Upper lobe of right lung (tissue), 1 donor: ENCODE measurements at places on chromosomes 12 and 14. TPM values are rescaled to one million over a fixed set of nuclear protein-coding genes. Genes with fewer than 3 reads are reported as not detected.

- DNase-seq = no peak
- H3K27me3 ChIP-seq = peaks cover 47% of the 10 kb centered on the region
- H3K36me3 ChIP-seq = no peaks in the 10 kb centered on the region
- no peak overlapping the region for H3K4me3 ChIP-seq
Measured at GRCh38 chr12:49534731-49535278, 4.0 kb upstream of the KCNH3 start.

Gene CISTR
- not detected for total RNA-seq

Gene PPP4R4
- 2.2 TPM for total RNA-seq

- no peaks in the 10 kb centered on the region for H3K27me3 ChIP-seq
- H3K36me3 ChIP-seq = peaks cover 6% of the 10 kb centered on the region
- peak overlapping the region; percentile 2 for H3K27ac ChIP-seq
- peaks cover 31% of the 10 kb centered on the region for H3K4me1 ChIP-seq
- DNase-seq = no peak
Measured at GRCh38 chr12:14418451-14418890, 53.0 kb downstream of the ATF7IP start.

DNA sequence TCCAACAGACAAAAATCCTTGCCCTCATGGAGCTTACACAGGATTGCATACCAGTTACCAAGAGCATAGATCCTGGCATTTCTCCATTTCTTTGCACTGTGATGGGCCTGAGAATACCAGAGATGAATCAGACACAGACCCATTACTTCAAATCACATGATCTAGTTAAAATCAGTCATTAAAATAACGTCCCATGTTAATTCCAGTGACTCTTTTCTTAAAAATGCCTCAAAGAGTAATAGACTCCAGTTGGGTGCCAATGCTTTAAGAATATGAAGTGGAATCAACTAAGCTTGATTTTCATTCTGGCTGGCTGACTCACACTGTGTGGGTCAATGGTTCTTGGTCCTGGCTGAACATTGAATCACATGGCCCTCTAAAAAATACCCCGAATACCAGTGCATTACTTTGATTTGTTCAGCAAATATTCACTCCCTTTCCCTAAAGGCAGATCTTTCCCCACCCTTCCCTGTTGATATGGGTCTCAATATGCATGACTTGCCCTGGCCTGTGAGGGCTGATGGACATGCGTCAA, 11.0 kb downstream of the ASB2 start:
- no peaks in the 10 kb centered on the region for H3K36me3 ChIP-seq
- peak overlapping the region; percentile 51 for H3K27ac ChIP-seq
- H3K27me3 ChIP-seq = no peaks in the 10 kb centered on the region

DNA sequence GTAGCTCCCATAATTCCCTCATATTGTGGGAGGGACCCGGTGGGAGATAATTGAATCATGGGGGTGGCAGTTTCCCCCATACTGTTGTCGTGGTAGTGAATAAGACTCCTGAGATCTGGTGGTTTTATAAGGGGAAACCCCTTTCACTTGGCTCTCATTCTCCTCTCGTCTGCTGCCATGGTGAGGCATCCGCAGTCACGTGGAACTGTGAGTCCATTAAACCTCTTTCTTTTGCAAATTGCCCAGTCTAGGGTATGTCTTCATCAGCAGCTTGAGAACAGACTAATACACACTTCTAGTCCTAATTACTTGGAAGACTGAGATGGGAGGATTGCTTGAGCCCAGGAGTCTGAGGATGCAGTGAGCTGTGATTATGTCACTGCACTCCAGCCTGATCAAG, 64.4 kb downstream of the TMX1 start:
- H3K27ac ChIP-seq = no peak overlapping the region
- H3K4me1 ChIP-seq = peaks cover 3% of the 10 kb centered on the region
- H3K4me3 ChIP-seq = no peak overlapping the region
- no peaks in the 10 kb centered on the region for H3K27me3 ChIP-seq
- no peaks in the 10 kb centered on the region for H3K36me3 ChIP-seq
- DNase-seq = no peak

Gene POTEG
- total RNA-seq = not detected

Gene AKAP6
- total RNA-seq = 7.7 TPM

Gene IPO8
- 48.3 TPM for total RNA-seq

Gene LRP1
- total RNA-seq = 261 TPM

DNA sequence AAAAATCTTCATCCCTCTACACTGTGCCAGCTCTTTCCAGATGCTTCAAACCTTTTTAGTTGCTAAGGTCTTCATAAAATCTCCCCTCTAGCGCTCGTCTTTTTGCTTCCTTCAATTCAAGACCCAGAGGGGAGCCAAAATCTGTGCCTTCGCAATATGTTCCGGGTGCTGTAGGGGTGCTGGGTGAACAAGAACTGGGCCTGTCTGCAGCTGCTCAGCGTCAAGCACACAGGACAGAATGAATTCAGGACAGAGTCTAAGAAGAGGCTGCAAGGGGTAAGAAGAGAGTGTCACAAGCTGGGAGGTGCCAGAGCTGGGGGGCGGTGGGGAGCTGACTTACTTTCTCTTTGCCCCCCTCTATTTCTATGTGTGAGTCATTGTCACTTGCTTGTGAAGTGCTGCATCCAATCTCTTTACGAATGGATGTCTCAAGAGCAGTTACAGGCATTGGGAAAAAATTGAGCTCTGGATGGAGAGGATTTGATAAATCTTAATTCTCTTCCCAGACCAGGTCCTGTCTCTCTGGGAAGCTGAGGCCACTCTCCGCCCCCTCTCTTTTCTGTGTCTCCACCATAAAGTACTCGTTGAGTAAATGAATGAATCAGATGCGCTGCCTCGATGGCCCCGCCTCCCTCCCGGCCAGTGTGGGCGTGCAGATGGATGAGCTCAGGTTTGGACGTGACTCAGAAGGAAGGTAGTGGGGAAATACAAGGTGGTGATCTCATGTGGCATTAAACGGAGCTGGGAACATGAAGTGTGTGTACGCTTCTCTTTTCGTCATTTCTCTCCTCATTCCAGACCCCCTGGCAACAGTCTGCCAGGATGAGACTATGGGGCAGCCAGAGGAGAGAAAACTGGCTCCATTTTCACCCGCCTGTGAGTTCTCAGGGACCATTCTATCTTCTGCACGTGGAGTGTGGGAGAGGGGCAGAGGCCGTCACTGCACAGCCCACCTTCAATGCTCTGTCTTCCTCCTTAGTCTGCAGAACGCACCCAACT, 91.3 kb downstream of the TSPAN9 start:
- no peak overlapping the region for H3K27ac ChIP-seq
- no peaks in the 10 kb centered on the region for H3K36me3 ChIP-seq
- peak; percentile 39 for DNase-seq
- no peaks in the 10 kb centered on the region for H3K27me3 ChIP-seq
- H3K4me1 ChIP-seq = peaks cover 3% of the 10 kb centered on the region

Gene RITA1
- total RNA-seq = 16.4 TPM

- H3K27ac ChIP-seq = no peak overlapping the region
- H3K27me3 ChIP-seq = no peaks in the 10 kb centered on the region
- H3K4me1 ChIP-seq = no peaks in the 10 kb centered on the region
Measured at GRCh38 chr14:99345472-99345871, 73.5 kb upstream of the BCL11B start.

DNA sequence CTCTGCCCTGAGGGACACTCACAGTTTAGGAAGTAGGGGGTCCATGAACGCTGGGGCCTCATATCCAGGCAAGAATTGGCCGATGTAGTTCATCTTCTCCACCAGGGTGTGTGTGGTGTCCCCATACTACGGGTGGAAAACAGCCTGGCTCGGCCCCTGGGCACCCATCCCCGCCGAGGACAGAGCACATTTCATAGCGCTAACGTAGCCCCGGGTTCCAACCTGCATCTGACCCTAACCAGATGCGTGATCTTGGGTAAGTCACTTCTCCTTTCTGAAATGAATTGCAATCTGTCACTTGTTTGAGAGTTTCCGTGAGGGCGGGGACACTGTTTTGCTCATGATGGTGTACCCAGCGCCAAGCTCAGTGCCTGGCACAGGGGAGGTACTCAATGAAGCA, 9.0 kb downstream of the HPD start:
- H3K27me3 ChIP-seq = no peaks in the 10 kb centered on the region
- no peaks in the 10 kb centered on the region for H3K36me3 ChIP-seq
- no peak overlapping the region for H3K4me3 ChIP-seq
- DNase-seq = no peak
- no peak overlapping the region for H3K27ac ChIP-seq

DNA sequence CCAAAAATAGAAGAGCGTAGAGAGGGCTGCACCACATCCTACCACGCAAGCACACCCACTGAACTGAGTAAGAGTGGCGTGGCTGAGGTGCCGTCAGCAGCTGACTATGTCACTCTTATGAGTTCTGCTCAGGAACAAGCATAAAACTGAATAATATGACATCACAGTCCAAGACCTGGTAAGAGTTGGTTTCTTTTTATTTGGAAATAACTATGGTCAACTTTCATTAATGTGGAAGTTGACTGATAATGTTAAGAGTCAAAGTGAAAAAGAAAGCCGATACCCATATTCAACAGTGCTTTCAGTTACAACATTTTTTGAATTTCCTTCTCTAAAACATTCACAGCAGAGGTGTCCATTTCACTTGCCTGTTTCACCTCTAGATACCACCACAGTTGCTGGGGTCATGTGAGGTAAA, 44.6 kb downstream of the GNS start:
- no peaks in the 10 kb centered on the region for H3K4me1 ChIP-seq
- H3K4me3 ChIP-seq = no peak overlapping the region
- no peaks in the 10 kb centered on the region for H3K27me3 ChIP-seq
- no peak for DNase-seq
- H3K36me3 ChIP-seq = peaks cover 63% of the 10 kb centered on the region
- no peak overlapping the region for H3K27ac ChIP-seq

Gene DHRS2
- total RNA-seq = 0.61 TPM

Gene LRP1-AS
- not detected for total RNA-seq

GRCh38 chr12:52080403-52081251, 1.1 kb downstream of the SMIM41 start:
- H3K27me3 ChIP-seq = no peaks in the 10 kb centered on the region
- peak overlapping the region; percentile 83 for H3K27ac ChIP-seq
- H3K4me1 ChIP-seq = peaks cover 25% of the 10 kb centered on the region
- peaks cover 23% of the 10 kb centered on the region for H3K36me3 ChIP-seq
- DNase-seq = peak; percentile 64

Gene BCL2L2
- total RNA-seq = 53.0 TPM

Gene COQ5
- 19.6 TPM for total RNA-seq

GRCh38 chr12:47910486-47910885, 5.7 kb upstream of the VDR start:
- peaks cover 2% of the 10 kb centered on the region for H3K4me1 ChIP-seq
- no peak overlapping the region for H3K27ac ChIP-seq
- H3K36me3 ChIP-seq = no peaks in the 10 kb centered on the region
- H3K27me3 ChIP-seq = no peaks in the 10 kb centered on the region
- H3K4me3 ChIP-seq = no peak overlapping the region

Gene CD163
- total RNA-seq = 234 TPM

Gene PRMT5
- total RNA-seq = 38.9 TPM

GRCh38 chr12:29863665-29864064, 79.9 kb upstream of the TMTC1 start:
- no peaks in the 10 kb centered on the region for H3K36me3 ChIP-seq
- H3K4me3 ChIP-seq = no peak overlapping the region
- no peak for DNase-seq
- H3K27ac ChIP-seq = no peak overlapping the region
- H3K27me3 ChIP-seq = no peaks in the 10 kb centered on the region

GRCh38 chr14:50826681-50827080, 4.3 kb downstream of the NIN start:
- no peak overlapping the region for H3K4me3 ChIP-seq
- no peaks in the 10 kb centered on the region for H3K27me3 ChIP-seq
- peaks cover 27% of the 10 kb centered on the region for H3K4me1 ChIP-seq
- no peaks in the 10 kb centered on the region for H3K36me3 ChIP-seq

Gene RFX4
- not detected for total RNA-seq

Gene ESPL1
- total RNA-seq = 0.35 TPM

Gene ARHGAP9
- 37.7 TPM for total RNA-seq

Gene M6PR
- total RNA-seq = 176 TPM

DNA sequence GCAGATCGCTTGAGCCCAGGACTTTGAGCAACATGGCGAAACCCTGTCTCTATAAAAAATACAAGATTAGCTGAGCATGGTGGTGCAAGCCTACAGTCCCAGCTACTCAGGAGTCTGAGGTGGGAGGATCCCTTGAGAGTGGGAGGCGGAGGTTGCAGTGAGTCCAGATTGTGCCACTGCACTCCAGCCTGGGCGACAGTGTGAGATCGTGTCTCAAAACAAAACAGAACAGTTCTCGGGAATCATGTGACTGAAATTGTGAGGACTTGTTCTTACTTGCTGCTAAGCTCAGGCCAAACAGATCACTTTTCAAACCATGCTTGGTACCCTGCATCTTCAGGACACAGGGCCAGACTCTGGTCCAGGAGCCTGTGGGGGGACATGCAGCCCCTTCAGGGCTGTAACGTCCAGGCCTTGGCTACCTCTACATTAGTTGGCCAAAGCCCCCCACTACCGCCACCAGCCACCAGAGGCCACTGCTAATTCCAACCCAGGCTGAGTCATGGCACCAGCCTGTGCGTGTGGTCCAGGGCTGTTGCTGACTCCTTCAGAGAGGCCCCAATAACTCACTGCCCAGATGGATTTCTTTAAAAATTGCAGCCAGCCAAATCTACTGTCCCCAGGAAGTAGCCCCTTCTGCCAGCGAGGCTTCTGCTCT, 33.4 kb upstream of the SYNDIG1L start:
- H3K4me1 ChIP-seq = peaks cover under 1% of the 10 kb centered on the region
- no peaks in the 10 kb centered on the region for H3K27me3 ChIP-seq
- H3K4me3 ChIP-seq = no peak overlapping the region
- no peaks in the 10 kb centered on the region for H3K36me3 ChIP-seq

- H3K27ac ChIP-seq = no peak overlapping the region
- DNase-seq = no peak
- no peak overlapping the region for H3K4me3 ChIP-seq
- H3K36me3 ChIP-seq = no peaks in the 10 kb centered on the region
- no peaks in the 10 kb centered on the region for H3K27me3 ChIP-seq
Measured at GRCh38 chr12:10400829-10401228, 8.7 kb downstream of the KLRC4 start.

Gene ASIC1
- 0.35 TPM for total RNA-seq

DNA sequence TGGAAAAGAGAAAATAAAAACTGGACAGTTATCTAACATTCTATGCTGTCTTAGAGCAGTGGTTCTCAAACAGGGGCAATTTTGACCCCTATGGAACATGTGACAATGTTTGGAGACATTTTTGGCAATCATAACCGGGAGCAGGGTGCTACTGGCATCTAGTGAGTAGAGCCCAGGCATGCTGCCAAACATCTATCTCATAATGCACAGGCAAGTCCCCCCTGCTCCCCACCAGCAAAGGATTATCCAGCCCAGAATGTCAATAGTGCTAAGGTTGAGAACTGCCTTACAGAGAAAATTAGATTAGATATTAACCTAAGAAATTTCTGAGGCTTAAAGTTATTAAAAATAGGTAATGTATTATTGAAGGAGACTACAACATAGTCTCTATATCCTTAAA, 22.9 kb upstream of the CATSPERB start:
- no peaks in the 10 kb centered on the region for H3K36me3 ChIP-seq
- DNase-seq = no peak
- H3K27ac ChIP-seq = peak overlapping the region; percentile 6
- no peak overlapping the region for H3K4me3 ChIP-seq
